ENCODE measurements at places on chromosomes 13 and 19.
A peak's percentile ranks its signal among the peaks of the same experiment; 100 is the strongest.

- no peak for DNase-seq
Observed at GRCh38 chr19:41883463-41883820, 458 bp downstream of the ARHGEF1 start.

- DNase-seq, result no peak
Observed at GRCh38 chr19:45351401-45351952, 10.9 kb downstream of the KLC3 start.

DNA sequence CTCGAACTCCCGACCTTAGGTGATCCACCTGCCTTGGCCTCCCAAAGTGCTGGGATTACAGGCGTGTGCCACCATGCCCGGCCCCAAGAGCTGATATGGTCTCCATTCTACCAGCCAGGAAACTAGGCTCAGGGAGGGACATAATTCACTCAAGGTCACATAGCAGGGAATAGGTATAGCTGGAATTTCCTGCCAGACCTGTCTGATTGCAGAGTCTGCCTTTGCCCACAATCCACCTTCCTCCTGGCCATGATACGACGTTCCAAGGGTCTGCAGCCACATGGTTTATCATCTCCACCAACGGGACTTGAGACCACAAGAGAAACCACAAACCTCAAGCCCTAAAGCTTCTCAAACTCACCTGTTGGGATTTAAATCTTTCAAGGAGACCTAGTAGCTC is 32.0 kb downstream of the ZNRF4 start:
- DNase-seq, result no peak

DNA sequence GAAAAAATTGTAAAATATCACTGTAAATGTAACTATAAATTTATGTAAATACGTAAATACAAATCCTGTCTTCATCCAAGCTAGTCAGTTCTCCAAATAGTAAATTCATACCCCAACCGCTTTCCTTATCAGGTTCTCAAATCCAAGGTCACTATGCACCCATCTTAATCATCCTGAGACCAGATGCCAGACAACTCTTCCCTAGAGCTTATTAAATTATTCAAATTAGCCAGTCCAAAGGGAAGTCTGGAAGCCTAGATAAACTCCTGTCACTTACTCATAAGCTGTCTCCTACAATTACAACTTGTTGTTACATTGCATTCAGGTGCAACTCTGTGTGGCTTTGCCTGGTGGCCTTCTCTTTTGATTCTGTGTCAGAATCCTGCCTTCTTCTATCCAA is 836.1 kb upstream of the PCDH20 start:
- no peak for DNase-seq

DNA sequence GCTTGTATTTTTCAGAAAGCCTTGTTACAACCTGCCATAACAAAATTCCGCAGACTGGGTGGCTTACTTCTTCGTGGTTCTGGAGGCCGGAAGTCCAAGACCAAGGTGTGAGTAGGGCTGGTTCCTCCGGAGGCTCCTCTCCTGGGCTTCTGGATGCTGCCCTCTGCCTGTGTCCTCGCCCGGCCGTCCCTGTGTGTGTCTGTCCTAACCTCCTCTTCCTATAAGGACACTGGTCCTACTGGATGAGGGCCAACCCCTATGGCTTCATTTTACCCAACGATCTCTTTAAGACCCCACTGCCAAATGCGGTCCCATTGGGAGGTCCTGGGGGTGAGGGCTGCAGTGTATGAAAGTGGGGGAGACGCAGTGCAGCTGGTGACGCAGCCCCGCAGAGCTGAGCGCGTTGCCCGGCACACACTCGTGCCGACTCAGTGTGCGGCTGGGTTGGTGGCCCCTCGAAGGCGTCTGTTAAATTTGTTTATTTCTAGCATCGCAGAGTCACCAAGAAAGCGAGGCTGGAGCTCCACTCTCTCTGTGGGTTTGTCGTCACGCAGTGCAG is 116.7 kb downstream of the SOX1 start:
- no peak for DNase-seq

GRCh38 chr19:40799558-40800338 is 757 bp downstream of the EGLN2 start:
- no peak for DNase-seq

- no peak for DNase-seq
Observed at GRCh38 chr19:58400316-58400915, 5.0 kb downstream of the RNF225 start.

DNA sequence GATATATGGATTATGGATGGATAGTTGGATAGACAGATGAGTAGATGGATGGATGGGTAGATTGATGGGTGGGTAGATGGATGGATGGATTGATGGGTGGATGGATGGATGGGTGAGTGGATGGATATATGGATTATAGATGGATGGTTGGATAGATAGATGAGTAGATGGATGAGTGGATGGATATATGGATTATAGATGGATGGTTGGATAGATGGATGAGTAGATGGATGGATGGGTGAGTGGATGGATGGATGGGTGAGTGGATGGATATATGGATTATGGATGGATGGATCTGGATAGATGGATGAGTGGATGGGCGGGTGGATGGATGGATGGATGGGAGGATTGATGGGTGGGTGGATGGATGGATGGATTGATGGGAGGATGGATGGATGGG is 36.4 kb upstream of the TNFAIP8L1 start:
- DNase-seq, result no peak

DNA sequence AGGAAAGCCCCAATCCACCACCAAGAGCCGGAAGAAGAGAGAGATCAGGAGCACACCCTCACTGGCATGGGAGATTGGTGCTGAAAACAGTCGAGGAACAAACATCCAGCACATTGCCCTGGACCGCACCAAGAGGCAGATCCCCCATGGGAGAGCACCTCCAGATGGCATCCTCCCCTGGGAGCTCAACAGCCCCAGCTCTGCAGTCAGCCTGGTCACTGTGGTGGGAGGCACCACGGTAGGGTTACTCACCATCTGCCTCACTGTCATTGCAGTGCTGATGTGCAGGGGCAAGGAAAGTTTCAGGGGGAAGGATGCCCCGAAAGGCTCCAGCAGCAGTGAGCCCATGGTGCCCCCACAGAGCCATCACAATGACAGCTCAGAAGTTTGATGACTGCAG is 110.2 kb downstream of the STOML3 start:
- DNase-seq, result no peak

DNA sequence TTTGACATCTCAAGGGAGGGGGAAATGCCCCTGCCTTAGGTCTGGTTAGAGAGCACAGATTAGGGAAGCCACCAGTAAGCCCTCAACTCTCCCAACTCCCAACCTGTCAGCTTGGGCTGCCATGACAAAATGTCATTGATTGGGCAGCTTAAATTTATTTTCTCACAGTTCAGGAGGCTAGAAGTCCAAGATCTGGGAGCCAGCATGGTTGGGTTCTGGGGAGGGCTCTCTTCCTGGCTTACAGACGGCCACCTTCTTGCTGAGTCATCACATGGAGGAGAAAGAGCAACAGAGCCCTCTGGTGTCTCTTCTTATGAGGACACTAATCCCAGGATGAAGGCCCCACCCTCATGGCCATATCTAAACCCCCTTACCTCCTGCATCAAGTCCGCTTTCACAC is 24.2 kb downstream of the C19orf12 start:
- DNase-seq, result no peak

DNA sequence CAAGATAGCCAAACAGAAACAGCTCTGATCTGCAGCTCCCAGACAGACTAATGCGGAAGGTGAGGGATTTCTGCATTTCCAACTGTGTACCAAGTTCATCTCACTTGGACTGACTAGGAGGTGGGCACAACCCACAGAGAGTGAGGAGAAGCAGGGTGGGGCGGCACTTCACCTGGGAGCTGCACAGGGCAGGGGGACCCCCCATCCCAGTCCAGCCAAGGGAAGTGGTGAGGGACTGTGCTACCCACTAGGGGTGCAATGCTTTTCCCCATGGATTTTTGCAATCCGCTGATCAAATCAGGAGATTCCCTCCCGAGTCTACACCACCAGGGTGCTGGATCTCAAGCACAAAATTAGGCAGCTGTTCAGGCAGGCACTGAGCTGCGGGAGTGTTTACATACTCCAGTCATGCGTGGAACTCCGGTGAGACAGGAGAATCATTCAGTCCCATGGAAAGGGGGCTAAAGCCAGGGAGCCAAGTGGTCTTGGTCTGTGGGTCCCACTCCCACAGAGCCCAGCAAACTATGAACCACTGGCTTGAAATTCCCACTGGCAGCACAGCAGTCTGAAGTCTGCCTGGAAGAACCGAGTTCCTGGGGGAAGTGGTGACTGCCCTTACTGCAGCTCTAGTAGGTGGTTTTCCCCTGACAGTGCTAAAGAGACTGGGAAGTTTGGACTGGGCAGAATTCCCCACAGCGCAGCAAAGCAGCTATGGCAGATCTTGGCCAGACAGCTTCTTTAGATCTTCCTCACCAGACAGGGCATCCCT is 85.1 kb upstream of the UFM1 start:
- DNase-seq, result no peak

DNA sequence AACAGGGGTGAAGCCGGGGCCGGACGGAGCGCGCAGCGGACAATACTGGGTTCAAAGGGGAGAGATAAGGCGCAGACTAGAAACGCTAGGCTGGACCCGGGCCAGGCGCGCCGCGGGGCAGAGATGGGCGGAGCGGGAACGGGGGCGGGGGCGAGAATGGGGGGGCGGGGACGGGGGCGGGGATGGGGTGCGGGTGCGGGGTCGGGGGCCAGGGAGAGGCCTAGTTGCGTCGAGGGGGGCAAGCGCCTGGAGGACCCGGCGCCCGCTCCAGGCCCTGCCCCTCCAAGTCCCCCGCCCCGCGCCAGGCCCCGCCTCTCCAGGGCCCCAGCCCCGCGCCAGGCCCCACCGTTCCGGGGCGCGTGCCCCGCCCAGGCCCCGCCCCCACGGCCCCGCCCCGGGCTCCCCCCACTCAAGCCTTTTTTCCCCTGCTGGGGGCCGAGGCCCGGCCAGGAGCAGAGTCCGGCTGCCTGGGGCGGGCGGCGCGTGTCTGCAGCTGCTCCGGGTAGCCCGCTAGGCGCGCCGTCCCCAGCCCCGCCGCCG is at the start of gene CERS4:
CERS4 (plus strand) TSS at position 449 of the 540 bp plus-strand sequence. CDS start 41,707 bp downstream, outside the sequence.
- DNase-seq, result peak; percentile 55

GRCh38 chr19:583198-583967 is 6.3 kb upstream of the HCN2 start:
- DNase-seq, result no peak

DNA sequence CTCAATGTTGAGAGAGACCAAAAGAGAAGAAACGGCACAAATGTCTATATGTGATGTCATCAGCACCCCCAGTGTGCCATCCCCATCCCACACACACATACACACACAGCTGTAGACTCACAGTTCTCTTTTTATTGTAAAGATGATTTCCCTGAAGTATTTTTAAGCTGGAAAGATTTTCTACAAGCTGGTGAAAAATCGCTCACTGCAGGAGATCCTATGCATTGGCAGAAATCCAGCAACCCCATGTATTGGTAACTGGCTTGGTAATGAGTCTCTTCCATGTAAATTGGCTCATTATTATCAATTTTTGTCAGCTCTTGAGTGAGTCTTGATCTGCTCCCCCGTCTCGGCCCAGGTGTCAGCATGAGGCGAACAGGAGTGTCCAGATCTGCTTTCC is 107.1 kb upstream of the UQCRFS1 start:
- no peak for DNase-seq

GRCh38 chr13:31022288-31022895 is 89.9 kb downstream of the TEX26 start:
- DNase-seq, result no peak

DNA sequence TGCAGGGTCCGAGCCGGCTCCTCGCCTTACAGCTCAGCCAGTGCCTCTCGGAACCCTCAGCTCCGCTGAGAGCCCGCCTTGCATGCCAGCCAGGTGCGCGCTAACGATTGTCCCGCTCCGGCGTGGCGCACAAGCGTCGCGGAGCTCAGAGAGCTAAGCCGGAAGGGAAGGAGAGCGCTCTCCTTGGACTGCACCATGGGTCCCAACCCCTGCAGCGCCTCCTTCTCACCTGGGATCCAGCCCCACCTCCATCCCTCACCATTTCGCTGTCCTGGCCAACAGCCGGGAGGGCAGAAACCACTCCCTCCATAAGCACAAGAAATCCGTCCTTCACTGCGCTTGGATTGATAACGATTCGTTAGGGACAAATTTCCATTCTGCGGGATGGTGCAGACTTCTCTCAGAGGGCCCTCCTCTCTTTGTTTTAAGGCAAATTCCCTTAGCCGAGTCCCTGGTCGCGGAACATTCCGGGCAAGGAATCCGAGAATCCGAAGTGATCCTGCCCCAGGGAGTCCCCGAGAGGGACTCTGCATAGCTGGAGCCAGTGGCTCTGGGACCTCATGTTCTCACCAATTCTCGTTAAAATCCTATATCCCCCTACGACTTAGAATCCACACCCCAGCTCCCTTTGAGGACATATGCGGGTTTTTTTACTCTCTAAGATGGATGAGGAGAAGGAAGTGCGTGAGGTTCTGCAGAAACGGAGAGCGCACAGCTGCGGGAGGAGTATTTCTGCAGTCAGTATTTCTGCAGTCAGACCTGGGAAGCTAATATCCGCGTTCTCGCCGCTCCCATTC is 2.8 kb downstream of the GSX1 start:
- DNase-seq, result no peak

GRCh38 chr19:49567861-49568441 is 12.4 kb downstream of the NOSIP start:
- DNase-seq, result no peak

DNA sequence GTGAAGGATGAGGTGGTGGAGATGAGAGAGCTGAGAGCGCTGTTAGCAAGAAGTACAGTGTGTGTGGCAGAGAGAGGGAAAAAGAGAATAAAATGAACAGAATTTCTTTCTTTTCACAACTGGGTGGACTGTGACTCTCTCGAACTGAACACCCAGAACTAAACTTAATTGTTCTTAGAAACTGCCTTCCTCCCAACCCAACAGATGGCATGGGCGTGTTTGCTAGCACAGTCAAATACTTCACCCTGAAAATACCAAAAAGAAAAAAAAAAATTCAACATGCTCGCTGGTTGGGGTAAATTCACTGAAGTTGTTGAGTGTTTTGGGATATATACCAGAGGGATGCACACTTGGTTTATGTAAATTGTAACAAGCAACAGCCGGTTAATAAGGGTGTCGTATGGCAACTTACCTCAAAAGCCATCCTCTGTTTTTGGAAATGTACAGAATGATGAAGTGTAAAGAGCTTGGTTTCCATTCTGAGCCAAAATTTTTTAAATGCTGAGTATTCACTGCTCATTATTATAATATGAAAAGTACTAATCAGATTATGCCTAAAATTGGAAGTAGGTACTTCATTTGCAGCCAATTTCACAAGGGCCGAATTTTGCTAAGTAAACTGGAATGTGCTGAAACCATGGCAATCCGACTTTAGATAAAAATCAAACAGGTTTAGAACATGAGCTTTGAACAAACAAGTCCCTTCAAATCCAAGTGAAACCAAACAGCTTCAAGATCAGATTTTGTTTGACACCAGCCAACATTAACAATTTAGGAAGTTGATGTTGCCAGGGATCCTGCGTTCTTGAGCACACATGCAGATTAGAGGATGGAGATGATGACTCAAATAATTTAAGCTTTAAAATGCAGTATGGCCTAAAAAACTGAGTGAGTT is 115.8 kb downstream of the ZIC5 start:
- no peak for DNase-seq

All from activated naive CD8-positive, alpha-beta T cell treated with anti-CD3 and anti-CD28 coated beads, Interleukin-2, amount 50 U/mL, for 16 hours (primary cell).